Fibroblast of villous mesenchyme (primary cell): ENCODE measurements at places on chromosomes 2 and 18. TPM values are rescaled to one million over a fixed set of nuclear protein-coding genes. Genes with fewer than 3 reads are reported as not detected.
A peak's percentile ranks its signal among the peaks of the same experiment; 100 is the strongest.

DNA sequence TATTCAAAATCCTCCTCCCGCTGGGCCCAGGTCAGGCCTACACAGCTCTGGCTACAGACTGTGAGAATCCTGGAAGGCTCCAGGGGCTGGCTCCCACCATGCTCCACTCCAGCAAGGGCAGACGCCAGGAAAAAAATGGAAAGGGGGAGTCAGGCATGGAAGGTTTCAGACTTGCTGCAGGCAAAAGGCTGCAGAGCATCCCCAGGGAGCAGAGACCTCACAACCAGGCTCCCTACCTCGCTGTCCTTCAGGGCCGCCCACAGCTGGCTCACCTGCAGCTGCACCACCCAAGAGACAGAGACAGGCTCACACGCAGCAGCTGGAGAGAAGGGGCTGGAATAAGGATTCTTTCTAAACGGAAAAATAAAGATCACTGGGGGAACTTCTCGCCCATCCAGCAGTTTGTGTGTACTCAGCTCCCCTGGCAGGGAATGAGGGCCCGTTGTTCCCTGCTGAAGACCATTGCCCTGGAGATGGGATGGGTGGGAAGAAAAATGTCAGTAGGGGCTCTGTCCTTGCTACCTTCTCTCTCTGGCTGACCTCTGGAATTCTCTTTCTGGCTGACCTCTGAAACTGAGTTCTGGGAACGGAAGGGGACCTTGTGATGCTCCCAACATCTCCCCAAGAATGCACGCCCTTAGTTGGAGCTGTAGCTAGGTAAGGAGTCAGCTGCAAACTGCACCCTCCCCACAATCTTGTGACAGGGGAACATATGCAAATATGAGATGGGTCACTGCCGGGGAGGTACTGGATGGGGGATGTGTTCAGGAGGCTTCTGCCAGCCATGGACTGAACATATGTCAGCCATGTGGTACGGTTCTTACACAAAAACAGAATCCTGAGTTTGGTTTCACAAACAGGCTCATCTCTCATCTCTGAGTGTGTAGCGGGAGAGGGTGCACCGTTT is 34.5 kb downstream of the BCL2 start:
- DNase-seq: no peak

- no peak for DNase-seq
Measured at GRCh38 chr18:61471942-61472341, 138.7 kb downstream of the CDH20 start.

GRCh38 chr2:42693013-42693615 is 70.8 kb downstream of the OXER1 start:
- DNase-seq: no peak

GRCh38 chr2:100529900-100530299 is 32.9 kb upstream of the PDCL3 start:
- no peak for DNase-seq

DNA sequence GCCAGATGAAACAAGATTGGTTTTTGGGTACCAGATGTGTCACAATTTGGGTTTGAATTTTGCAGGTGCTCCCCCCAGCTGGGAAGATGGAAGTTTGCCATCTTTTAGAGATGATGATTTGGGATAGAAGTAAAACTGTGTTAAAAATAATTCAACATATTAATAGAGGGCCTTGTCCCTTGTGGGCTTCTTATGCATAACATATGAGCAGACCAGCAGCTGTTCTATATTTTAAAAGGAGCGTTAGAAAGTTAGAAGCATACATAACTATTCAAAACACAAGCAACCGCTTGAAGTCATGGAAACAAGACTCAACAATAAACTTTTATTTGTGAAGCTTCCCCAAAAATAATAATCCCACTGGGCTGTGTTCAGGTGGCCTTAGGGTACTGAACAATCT is 62.8 kb downstream of the EFEMP1 start:
- DNase-seq: no peak

DNA sequence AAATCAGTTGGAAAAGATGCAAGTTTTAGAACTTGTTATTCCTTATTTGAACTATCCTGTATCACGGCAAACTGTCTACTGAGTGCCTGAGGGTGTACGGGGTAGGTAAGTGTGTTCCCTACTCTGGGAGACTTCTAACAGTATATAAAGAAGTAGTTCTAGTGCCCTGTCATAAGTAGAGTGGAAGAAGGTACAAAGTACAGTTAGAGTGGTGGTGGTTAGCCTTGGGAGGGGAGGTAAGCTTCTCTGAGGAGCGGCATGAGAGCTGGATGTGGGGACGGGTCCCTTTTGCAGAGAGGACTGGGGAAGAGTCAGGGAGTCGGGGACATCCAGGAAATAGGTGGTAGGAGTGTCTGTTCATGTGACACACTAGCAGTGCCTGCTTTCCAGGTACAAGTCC is 48.5 kb downstream of the DGKD start:
- DNase-seq: no peak

GRCh38 chr2:37760471-37760870 is 89.0 kb upstream of the CDC42EP3 start:
- DNase-seq: no peak

GRCh38 chr2:96912346-96913116 is 42.7 kb upstream of the SEMA4C start:
- no peak for DNase-seq

- peak; percentile 44 for DNase-seq
Measured at GRCh38 chr18:39571511-39571910, 2005.9 kb upstream of the CELF4 start.

- DNase-seq: peak; percentile 100
Measured at GRCh38 chr2:227817850-227818674, 4.4 kb downstream of the CCL20 start.

DNA sequence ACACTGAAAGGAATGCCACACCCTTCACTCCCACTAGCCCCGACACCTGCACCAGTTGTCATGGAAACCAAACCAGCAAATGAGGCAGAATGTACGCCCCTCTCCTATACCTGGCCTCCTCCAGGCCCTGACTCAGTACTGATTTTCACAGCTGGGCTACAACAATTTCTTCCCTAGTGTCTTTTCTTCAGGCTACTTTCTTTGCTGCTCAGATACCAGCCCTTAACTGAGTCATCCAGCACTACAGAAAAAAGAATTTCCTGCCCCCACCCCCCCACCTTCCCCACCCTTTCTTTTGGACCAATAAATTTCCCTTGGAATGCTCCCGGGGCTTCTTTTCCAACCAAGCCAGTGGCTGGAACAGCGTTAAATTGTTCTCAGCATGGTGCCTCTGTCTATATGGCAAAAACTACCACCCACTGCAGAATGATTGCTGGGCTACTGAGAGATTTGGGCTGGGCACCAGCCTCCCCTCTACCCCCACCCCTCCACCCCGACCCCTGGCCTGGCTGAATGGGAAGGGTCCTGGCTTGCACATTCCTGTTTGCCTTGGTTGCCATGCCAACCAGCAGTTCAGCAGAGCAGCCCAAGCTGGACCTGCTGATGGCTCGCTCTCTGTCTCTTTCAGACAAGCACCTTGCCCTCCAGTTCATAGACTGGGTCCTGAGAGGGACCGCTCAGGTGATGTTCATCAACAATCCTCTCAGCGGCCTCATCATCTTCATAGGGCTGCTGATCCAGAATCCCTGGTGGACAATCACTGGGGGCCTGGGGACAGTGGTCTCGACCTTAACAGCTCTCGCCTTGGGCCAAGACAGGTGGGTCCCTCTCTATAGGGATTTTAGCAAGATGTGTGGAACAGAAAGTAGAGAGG is 11.3 kb downstream of the SLC14A2 start:
- DNase-seq: no peak

DNA sequence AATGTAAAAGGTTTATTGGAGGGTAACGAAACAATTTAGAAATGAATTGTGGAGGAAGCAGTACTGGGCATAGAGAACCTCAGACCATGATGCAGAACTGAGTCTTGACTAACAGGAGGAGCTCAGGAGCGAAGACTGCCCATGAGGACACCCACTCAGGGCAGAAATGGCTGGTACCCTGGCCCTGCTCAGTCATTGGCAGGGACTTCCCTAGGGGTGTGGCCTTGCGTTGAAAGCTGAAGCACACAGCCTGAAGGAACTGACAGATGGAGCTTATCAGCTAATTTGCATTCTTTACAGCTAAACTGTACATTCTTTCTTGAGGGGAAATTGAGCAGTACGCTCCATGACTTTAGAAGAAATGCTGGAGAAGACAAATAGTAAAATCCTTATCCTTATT is 57.1 kb downstream of the PDK1 start:
- DNase-seq: peak; percentile 69

GRCh38 chr2:137405496-137405895 is 558.8 kb upstream of the HNMT start:
- DNase-seq: no peak

DNA sequence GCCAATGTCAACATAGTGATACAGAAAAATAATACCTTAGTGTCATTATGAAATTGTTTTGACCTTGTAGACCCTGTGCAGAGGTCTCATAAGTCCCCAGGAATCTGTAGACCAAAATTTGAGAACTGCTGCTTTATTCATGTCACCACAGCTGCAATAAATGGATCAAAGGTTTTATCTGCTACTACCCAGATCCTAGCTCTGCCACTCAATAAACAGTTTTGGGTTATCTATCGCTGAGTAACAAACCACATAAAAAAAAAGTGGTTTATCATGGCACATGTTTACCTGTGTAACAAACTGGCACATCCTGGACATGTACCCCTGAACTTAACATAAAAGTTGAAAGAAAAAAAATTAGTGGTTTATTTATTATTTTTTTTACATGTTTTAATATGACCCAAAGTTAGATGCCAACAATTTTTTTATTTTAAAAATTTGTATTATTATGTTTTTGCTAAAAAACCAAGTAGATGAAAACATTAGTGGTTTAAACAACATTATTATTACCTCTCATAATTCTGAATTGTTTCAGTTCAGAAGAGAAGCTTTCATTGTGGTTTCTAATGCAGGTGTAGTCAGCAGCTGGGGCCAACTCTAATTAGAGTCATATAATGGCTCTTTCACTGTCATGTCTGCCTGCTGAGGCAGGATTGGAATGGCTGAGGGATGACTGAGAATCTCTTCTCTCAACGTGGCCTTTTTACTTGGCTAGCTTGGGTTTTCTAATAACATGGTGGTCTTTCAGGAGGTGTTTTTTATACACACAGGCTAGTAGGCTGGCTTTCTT is 103.3 kb upstream of the SLC38A11 start:
- no peak for DNase-seq

- peak; percentile 7 for DNase-seq
Measured at GRCh38 chr18:50819027-50819727, 639 bp downstream of the MRO start.

DNA sequence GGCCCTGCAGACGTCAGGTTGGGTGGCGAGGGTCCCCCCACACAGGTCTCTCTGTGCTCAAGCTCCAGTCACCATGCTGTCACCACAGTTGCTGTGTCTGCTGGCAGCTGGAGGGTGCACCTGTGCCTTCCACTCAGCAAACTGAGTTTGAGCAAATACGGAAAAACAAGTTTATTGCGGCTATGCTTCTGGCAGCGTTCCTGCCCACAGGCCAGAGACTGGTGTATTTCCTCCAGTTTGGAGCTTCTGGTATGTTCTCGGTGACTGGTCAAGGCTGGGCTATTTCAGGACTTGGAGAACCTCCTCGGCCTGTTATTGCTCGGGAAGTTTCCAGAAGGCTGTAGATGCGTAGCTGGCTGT is 132.6 kb downstream of the SEPTIN10 start:
- DNase-seq: no peak

DNA sequence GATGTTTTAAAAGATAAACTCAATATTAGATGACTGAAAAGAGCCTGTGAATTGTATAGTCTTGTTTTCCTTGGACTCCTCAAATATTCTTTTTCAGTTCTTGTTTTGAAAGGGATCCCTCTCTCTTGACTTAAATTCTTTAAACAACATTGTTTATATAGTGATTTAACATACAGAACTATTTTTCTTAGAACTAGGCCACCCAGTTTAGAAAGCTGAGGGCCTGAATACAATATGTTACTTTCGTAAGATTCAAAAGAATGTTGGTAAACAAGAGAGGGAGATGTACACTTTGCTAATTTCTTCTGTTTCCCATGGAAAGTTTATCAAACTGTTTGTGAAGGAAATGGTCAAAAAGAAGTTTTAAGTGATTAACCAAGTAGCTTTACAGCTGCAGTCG is 5.5 kb upstream of the TSPYL6 start:
- DNase-seq: peak; percentile 74

- DNase-seq: no peak
Measured at GRCh38 chr2:99812426-99812825, 322.6 kb upstream of the REV1 start.

- no peak for DNase-seq
Measured at GRCh38 chr2:30492619-30493018, 45.6 kb downstream of the LCLAT1 start.

Gene GAL3ST2
- under 0.01 and 0.43 TPM in 2 replicates for total RNA-seq

Gene CAVIN2
- 8.4 and 21.6 TPM in 2 replicates for total RNA-seq

Gene RPL31
- total RNA-seq: 672 and 815 TPM in 2 replicates

Gene LYPD1
- total RNA-seq: 16.0 and 34.5 TPM in 2 replicates

Gene CNDP1
- total RNA-seq: not detected in 2 replicates

Gene KHK
- 0.97 and 1.3 TPM in 2 replicates for total RNA-seq
